Globus pallidus (tissue), 1 donor: ENCODE measurements at places on chromosomes 5 and 9.
A peak's percentile ranks its signal among the peaks of the same experiment; 100 is the strongest.

DNA sequence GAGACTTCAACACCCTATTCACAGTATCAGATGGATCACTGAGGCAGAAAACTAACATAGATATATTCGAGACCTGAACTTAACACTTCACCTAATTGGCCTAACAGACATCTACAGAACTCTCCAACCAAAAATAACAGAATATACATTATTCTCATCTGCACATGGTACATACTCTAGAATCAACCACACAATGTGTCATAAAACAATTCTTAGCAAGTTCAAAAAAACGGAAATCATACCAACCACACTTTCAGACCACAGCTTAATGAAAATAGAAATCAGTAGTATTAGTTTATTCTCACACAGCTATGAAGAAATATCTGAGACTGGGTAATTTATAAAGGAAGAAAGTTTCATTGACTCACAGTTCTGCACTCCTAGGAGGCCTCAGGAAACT is 387.9 kb downstream of the DEPDC1B start:
- no peak for DNase-seq

DNA sequence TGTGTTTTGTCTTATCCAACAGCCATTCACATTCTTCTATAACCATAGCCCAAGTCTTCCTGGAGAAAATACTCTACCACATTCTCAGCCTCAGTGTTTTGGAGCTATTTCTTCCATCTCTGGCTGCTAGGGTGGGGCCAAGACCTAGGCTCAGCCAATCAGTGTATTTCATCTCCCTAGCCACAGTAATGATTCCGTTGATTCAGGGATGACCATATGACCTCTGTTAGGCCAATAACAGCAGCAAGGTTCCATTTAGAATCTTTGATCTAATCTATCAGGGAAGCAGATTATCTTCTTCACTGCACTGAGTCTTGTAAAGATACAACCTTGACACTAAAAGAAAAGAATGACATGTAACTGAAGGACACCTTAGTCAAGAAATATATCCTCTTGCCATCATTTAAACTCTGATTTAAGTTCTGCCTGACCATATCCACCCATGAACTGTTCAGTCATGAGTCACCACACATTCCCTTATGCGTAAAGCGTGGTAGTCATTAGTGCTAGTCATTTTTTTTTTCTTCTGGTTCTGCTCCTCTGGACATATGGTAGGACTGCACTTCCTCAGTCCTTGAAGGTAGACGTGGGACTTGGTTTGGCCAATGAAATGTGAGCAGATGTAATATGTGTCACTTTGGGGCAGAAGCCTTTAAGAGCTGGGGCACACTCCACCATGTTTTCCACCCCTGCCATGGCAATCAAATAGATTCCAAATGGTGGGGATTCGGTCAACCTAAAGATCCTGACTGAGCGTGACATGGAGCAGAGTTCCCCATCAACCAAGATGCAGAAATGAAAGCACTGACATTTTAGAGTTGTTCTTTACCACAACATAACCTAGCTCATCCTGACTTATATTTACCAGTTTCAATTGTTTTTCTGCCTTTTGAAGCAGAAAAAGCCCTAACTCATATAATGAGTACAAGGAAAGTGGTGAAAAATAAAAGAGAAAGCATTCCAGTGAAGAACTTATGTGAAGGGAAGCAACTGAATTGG is 12.7 kb upstream of the PRELID2 start:
- DNase-seq: no peak

DNA sequence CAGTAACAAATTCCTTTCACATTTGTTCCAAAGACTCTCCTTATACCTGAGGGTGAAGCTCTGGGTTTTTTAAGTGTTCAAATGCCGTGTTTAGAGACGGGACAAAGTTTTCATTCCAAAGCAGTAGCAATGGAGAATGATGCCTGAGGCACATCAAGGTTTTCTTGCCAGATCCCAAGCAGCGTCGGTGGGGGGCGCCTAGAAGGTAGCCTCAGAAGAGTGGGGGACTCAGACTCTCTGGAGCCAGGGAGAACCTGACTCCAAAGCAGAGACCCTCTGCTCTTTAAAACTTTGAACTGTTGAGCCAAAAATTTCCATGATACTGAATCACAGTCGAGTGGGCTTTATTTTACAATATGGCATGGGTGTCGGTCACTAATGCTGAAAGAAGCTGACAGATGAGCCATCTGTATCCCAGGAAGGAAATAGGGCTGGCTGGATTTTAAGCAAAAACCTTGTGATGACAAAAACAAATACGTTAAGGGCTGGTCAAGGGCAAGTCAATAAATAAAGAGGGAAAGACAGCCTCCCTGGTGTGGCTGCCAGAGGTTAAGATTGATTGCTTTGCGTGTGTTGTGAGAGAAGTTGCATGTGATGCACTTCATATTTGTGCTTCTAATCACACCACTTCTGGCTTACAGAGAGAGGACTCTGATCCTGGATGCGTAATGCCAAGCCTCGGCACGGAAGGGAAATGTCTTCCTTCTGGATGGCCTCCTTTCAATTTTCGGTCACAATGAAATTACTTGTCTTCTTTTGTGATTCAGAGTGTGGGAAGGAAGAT is 161.1 kb upstream of the EFNA5 start:
- DNase-seq: no peak

- no peak for DNase-seq
Observed at GRCh38 chr9:91181541-91181940, 180.2 kb downstream of the AUH start.

- DNase-seq: no peak
Observed at GRCh38 chr5:38739705-38740045, 106.1 kb upstream of the OSMR start.

DNA sequence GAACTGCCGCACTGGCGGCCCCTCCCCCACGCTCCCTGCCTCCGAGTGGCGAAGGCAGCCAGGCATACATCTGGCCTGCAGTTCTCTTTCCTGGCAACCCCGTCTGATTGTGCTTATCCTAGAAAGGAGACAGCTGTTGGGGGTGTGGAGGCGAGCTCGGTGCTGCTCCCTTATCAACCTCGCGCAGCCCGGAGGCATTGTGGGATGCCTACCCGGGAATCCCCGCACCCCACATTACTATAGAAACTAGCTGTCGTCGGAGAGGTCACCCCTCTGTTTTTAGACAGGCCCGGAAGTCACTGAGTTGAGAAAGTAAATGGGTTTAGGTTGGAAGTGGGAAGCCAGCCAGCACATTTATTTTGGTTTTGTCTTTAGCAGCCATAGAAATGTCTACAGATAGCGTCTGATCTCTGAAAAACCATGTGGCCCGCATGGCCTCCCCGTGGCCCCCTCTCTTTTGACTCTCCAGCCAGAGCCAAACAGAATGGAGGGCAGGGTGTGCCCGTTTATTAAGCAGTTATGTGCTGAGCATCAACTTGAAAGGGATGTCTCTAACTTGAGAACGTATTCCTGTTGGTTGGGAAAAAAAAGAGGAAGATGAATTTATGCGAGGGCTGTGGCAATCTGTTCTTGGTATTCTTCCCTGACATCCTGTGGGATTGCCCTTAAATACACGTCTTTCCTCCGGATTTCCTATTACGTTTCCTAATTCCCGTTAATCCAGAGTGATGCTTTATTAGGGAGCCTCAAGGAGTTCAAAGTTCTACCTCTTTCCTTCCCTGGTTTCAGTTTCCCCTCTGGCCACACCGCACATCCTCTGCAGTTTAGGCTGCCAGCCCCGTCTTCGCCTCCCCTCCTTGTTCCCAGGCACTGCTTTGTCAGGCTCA is 3.9 kb downstream of the STC2 start:
- DNase-seq: peak; percentile 80

DNA sequence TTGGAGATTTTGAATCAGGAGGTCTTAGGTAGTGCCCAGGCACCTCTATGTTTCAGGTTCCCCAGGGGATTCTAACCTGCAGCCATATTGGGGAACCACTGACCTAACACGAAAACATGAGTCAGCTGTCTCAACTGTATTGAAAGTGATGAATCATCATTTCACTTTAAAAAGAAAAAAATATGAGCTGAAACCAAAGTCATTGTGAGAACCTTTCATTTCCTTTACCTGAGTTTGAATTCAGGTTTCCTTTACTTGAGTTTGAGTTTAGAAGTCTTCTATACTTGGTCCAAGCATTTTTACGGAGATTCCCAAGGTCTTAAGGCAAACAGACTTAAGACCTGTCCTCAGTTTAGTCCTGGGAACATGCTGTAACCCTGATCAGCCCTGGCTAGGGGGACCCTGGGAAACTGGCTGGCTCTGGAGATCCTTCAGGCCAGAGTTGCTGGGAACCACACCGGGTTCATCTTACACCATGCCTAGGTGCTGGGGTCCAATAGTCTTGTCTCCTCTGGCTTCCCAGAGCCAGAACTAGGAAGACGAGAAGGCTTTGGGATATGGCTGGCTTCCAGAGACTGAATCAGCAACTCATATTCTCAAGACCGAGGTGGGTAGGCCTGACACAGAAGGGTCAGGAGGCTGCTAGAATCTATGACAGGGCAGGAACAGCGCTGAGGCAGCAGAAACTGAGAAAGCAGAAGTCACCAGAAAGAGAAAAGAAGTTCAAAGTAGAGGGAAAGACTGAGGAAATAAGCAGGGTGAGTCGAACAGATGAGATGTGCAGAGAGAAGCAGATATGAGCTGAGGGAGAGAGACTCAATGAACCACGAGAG is 16.4 kb upstream of the PDCD1LG2 start:
- DNase-seq: peak; percentile 37

DNA sequence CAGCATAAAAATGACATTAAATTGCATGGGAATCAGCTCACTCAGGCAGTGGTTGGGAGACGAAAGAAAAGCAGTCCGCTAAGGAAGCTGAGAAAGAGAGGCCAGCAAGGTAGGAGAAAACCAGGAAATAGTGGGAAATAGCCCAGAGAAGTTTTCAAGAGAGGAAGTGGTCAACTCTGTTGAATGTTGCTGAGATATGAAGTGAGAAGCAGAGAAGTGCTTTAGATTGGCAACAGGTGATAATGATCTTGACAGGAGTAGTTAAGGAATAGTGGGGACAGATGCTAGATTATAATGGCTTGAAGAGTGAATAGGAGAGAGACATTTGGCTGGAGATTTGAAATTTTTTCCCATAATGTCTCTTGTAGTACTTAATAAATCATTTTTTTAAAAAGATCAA is 30.8 kb downstream of the CNTRL start:
- DNase-seq: no peak

GRCh38 chr5:53092242-53092641 is 17.3 kb downstream of the MOCS2 start:
- no peak for DNase-seq

- no peak for DNase-seq
Observed at GRCh38 chr9:27125936-27126335, 16.9 kb downstream of the TEK start.

GRCh38 chr9:112315331-112316257 is 17.8 kb downstream of the PTBP3 start:
- no peak for DNase-seq

DNA sequence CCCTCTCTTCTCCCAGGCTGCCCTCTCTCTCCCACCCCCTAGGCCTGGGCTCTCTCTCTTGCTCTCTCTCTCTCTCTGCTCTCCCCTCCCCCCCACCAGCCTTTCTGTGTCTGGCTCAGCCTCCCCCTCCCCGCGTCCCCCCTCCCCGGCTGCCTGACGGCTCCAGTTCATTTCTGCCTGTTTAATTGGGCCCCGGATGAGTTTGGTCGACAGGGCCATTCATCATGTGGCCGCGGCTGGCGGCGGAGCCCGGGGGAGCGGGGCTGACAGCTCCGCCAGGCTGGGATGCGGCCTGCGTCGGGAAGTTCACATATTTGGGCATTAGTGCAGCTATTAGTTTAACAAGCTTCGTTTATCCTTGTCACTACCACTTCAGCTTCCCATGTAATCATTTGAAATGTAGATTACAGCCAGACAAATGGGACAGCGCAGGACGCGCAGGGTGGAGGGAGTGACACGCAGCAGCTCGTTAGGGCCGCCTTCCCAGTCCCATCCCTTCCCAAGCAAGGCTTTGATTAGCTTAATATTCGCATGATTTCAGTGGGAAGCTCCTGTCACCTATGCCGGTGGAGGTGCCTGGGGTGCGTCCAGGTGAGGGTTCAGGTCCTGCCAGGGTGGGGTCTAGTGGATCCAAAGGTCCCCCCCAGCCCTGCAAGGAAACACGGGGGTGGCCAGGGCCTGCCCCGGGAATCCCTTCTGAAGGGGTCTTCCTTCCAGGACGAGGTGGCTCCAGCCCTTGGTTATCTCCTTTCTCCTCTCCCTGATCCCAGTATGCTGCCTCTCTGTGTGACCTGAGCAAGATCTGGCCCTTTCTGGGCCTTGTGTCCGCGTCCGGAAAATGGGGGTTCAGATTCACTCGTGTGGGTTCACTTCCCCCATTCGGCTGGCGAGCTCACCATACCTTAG is 214.8 kb downstream of the PAX5 start:
- peak; percentile 24 for DNase-seq
